Stimulated activated CD4-positive, alpha-beta T cell treated with anti-CD3 and anti-CD28 coated beads, Interleukin-2, amount 100 ng/mL, for 48 hours (primary cell): ENCODE measurements at places on chromosomes 11 and 22.

GRCh38 chr11:70156291-70157037 is 46.6 kb upstream of the FADD start:
- no peak for DNase-seq

- no peak for DNase-seq
Observed at GRCh38 chr11:83092488-83093384, 21.0 kb upstream of the RAB30 start.

GRCh38 chr11:910044-910588 is 494 bp downstream of the CHID1 start:
- no peak for DNase-seq

DNA sequence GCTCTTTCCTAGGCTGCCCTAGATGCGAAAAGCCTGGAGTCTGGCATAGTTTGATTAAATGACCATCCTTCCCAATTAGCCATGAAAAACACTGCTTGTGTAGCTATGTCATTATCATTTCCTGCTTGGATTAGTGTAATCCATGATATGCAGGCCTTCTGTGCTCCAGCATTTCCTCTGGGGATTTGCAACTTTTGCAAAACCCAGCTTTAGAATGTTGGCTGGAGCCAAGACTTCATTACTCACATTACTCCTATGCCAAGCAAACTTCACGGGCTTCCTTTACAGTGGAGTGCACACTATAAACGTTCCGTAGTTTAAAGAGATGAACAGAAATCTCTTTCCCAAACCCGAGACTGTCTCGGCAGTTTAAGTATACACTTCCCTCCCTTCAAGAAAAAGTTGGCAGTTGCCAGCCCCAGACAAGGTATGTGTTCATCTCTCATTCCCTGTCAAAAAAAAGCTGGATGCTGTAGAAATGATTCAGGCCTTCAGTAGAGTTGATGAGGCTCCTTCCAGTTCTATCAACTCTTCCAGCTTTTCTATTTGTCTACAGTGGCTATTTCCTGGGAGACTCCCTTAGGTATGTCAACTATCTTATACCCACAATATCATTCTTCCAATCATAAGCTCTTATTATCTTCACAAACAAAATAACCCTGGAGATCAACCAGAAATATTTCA is 180.0 kb downstream of the MAML2 start:
- DNase-seq: no peak

DNA sequence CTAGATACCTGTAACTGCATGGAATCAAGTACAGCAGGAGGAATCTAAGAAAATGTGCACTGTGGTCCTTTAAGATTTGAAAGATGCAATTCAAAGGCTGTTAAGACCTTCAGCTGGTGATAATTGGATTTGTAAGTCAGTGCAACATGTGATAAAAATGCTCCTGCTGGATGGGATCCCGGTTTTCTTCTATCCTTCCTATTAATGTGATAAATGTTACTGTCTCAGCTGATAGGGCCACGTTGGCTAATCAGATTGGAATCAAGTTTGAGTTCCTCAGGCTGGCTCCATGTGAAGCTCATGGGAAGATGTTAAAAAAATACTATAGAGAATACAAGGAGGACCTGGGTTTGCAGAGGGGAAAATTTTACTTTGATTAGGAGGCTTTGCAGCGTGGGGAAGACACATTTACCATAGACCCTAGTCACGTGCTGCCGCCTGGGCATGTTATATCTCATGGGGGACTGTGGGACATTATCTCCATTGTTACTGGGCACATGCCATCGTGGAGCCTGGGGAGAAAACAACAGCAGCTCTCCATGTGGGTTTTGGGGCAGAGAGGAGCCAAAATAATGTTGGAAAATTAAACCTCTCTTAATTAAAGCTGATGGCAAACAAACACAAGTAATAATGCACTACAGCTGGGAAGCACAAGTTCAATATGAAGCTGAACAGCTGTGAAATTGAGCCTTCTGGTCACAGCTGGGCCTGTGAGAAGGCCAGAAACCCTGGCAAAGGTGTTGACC is 652.5 kb downstream of the NTM start:
- DNase-seq: no peak

GRCh38 chr11:130703489-130704190 is 212.6 kb downstream of the SNX19 start:
- no peak for DNase-seq

DNA sequence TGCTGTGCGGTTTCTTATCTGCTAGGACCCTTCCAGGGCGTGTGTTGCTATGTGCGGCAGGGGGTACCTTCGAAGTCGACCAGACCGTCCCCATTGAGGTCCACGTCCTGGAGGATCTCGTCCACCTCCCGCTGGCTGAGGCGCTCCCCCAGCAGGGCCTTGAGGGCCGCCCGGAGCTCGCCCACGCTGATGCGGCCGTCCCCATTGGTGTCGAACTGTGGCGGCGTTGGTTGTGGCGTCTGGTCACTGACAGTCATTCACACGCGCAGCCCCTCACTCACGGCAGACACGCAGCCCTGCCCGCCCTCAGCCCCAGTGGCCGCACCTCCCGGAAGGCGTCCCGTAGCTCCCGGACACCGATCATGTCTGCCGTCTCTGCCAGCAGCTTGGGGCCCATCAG is 3.5 kb downstream of the CABP2 start:
- no peak for DNase-seq

DNA sequence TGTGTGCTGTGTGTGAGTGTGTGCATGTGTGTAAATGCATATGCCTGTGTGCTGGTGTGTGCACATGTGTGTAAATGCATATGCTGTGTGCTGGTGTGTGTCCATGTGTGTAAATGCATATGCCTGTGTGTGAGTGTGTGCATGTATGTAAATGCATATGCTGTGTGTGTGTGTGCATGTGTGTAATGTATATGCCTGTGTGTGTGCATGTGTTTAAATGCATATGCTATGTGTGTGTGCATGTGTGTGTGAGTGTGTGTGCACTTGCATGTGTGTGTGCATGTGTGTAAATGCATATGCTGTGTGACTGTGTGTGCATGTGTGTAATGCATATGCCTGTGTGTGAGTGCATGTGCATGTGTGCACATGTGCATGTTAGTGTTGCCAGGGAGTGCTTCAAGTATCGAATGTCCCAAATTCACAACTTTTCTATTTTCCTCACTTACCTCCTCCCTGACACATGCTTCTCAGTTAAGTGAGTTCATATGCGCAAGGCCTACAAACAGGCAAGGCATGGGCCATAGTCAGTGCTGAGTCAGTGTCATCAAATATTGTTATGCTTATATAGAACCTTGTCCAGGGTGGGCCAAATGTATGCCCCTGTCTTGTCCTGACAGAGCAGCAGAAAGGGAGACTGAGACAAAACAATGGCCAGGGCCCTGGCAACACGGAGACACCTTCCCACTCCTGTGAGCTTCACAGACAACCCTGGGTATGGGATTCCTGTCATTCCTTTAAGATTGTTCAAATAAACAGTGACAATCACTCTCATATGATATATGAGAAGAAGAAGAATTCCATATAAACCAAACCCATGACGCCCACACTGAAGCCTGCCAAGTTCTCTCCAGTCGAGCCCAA is 38.6 kb downstream of the GGTLC2 start:
- no peak for DNase-seq

GRCh38 chr11:110738641-110739040 is 26.4 kb upstream of the ARHGAP20 start:
- DNase-seq: no peak

DNA sequence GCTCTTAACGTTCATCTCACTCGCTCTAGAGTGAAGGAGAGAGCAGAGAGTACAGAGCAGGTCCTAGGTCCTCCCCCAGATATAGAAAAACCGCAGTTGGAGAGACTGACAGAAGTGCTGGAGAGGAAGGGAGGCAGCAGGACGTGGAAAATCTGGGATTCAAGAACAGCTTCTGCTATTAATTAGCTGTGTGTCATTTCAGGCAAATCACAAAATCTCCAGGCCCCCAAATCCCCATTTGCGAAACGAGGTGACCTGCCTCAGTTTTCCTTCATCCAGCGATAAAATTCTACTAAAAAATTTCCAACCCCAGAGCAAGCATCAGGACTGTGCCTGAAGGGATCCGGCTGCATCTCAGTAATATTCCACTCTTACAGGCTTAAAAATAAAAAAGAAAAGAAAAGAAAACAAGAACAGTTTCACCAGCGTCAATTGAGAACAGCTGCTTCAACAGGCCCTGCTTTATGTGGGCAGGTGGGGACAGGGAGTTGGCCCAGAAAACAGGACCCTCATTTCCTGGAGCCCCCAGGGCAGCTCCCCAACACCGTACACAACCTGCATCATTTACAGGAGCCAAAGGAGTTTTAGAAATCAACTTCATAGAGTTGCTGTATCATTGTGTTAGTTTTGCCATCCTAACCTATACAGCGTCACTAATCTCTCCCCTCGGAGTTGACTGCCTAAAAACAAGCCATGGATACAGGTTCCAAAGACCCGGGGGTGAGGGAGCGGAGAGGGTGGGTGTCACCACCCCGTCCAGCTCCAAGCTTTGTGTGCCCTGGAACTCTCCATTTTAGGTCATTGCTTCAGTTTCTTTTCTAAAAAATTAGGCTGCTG is 2.3 kb upstream of the MALAT1 start:
- no peak for DNase-seq

- no peak for DNase-seq
Observed at GRCh38 chr11:114215871-114216795, 80.1 kb upstream of the NNMT start.

- DNase-seq: no peak
Observed at GRCh38 chr11:27406498-27407354, 43.7 kb upstream of the CCDC34 start.

DNA sequence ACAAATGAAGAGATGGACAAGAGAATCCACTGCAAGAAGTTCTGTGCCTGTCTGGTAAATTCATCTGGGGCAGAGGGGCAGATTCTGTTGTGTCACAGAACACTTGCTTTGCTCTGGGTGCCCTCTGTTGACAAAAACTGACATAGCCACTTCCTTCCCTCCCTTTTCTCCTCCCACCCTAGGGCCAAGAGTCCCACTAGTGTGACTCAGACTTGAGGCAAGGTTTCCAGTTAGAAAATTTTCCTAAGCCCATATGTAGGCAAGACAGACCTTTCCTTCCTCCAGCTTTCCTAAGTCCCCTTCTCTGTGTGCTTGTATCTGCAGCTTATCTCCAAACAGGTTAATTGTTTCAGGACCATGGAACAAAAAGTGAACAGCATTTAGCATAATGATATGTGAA is 106.8 kb downstream of the RBFOX2 start:
- DNase-seq: peak; percentile 30

DNA sequence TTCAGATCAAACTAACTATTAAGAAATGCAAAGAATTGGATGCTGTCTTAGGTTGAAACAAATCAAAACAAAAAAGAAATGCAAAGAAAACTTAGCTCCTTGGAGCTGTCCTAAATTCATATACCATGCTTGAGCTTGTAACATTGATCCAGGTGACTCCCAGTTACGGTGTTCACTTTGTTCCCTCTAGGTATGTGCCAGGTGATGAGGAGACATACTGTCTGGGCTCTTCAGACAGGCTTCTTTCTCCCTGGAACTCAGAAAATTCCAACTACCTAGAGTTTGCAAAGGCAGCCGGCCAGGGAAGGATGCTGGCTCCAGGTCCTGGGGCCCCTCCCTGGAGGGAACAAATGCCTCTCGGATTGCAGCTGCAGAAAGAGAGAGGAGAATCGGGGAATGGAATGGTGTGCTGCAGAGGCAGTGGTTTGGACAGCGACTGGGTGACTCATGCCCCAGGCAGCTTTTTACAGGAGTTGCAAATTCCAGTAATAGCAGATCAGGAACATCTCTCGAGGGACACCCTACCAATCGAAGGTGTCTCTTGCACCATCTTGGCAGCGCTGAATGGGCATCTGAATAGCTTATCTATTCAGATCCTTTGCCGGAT is 12.3 kb upstream of the ASPHD2 start:
- DNase-seq: no peak

DNA sequence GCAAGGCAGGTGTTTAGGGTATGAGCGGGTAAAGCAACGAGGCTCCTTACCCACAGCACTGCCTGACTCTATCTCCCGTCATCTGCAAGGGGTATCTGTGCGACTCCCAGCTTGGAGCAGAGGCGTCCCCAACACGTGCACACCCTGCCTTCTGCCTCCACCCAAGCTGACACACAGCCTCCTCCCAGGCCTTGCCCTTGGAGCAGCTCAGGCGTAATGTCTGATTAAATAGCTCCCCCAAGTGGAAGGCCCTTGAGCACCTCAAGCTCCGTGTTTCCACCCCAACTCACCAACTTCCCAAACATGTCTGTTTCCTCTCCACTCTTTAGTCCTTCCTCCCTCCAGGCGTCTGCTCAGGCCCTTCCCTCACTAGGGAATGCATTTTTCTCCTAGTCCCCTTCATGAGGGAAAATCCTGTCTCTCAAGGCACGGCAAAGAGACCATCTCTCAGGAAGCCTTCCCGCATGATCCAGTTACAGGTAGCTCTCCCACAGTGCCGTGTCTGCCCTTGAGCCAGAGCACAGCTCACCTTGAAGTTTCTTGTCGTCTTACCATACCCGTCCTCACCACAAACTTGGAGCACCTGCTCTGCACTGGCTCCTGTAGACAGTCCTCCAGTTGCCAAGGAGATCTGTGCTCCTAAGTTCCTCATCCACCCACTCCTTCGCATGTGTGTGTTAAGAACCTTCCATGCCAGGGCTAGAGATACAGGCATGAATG is 15.8 kb downstream of the CYB5R2 start:
- DNase-seq: no peak

GRCh38 chr11:128903248-128904061 is 12.3 kb downstream of the KCNJ5 start:
- no peak for DNase-seq

DNA sequence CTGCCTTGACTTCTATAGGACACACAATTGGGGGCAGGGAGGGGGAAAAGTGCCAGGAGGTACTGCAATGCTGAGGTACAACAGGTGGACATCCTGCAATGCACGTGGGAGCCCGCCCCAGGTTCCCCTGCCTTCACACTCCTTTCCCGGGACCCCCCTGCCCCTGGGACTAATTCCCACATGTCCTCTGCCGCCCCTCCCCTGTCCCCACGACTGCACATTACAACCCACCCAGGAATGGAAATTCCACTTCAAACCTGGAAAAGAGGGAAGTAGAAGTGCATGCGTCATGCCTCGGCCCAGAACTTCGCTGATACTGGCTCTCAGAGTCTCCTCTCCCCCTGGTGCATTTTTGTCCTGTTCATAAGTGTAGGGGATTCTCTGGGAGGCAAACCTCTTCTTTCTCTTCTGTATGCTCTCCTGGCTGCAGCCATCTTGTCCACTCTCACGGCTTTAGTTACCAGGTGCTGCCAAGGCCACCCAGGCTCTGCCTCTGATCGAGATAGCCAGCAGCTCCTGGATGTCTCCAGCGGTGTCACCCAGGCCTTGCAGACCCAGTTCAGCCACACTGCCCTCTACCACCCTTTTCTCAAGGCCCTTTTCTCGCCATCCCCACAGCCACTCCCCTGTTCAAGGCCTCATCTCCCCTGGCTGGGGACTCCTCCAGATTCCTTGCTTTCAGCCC is 43.7 kb downstream of the GDPD5 start:
- no peak for DNase-seq

DNA sequence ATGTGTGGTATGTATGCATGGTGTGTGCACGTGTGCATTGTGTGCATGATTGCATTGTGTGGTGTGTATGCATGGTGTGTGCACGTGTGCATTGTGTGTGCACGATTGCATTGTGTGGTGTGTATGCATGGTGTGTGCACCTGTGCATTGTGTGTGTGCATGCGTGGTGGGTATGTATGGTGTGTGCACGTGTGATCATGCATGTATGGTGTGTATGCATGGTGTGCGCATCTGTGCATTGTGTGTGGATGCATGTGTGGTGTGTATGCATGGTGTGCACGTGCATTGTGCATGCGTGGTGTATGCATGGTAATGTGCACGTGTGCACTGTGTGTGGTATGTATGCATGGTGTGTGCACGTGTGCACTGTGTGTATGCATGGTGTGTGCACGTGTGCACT is 16.8 kb downstream of the ALG12 start:
- DNase-seq: no peak
